Thyroid gland (tissue), 4 donors: ENCODE measurements at places on chromosomes 2 and 18. TPM values are rescaled to one million over a fixed set of nuclear protein-coding genes. Genes with fewer than 3 reads are reported as not detected.

Gene MOCOS
- total RNA-seq, result 0.54 TPM

Gene TRPM8
- total RNA-seq, result not detected

Gene GPBAR1
- total RNA-seq, result 0.63 TPM

Gene CD207
- not detected for total RNA-seq

Gene ZNF521
- total RNA-seq, result 28.2 TPM
